AG04449 (cell line): ENCODE measurements at places on chromosomes 6 and 20.
A peak's percentile ranks its signal among the peaks of the same experiment; 100 is the strongest.

GRCh38 chr6:130628862-130629261 lies 198.3 kb upstream of the SMLR1 start:
- no peak for DNase-seq

GRCh38 chr6:158754738-158755137 lies 64.4 kb downstream of the EZR start:
- DNase-seq = no peak

DNA sequence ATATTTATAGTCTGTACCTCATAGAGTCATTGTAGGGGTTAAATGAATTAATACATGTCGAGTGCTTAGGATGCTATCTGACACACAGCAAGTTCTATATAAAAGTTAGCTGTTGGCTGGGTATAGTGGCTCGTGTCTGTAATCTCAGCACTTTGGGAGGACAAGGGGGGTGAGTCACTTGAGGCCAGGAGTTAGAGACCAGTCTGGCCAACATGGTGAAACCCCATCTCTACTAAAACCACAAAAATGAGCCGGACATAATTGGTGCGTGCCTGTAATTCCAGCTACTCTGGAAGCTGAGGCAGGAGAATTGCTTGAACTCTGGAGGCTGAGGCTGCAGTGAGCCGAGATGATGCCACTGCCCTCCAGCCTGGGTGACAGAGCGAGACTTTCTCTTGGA lies 222.9 kb downstream of the UBE3D start:
- DNase-seq = peak; percentile 55

DNA sequence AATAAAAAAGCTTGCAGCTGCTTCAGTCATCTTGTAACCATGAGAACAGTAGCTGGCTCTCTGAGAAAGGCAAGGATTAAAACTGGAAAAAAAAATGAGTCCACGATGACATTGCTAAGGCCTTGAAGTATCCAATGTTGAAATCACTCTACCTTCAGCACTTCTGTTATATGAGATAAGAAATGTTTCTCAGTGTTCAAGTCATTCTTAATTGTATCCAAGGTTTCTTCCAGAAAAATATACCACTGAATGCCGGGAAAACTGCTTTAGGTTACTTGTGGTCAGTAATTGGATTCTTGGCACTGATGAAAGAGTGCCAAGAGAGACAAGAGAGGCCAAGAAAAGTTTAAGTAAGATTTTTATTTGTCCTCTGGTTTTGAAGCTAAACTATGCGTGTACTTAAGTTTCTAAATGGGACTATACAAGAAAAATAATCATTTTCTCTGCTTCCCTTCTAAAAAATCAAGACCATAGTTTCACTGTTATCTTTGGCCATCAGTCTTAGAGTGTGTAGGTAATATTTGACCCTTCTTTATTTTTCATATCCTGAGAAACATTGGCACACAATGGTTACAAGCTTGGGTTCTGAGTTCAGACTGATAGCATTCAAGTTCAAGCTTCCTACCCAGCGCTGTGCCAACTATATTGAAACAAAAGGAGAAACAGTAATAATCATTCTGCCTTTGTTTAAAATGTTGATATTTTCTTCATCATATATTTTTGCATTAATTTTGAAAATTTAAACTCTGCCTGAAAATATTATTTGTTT lies 84.6 kb downstream of the TRDN start:
- DNase-seq = no peak

DNA sequence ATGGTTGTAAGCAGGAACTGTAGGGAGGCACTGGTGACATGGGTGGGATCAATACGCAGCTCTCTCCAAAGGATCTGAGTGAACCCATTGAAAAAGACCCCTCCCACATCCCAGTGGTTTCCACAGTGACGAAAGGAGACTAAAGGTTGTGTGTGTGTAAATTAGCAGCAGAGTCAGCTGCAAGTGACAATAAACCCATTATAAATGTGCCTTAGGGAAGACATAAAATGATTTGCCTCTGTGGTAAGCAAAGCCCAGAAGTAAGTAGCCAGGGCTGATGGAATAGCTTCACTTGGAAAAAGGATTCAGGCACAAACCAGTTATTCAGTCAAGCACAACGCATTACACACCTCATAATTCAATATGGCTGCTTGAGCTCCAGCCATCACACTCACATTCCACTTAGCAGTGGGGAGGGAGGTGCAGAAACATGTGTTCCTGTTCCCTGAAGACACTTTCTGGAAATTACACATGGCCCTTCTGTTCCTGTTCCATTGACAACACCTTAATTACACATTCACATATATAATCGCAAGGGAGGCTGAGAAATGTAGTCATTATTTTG lies 231.4 kb downstream of the PREX1 start:
- DNase-seq = no peak

DNA sequence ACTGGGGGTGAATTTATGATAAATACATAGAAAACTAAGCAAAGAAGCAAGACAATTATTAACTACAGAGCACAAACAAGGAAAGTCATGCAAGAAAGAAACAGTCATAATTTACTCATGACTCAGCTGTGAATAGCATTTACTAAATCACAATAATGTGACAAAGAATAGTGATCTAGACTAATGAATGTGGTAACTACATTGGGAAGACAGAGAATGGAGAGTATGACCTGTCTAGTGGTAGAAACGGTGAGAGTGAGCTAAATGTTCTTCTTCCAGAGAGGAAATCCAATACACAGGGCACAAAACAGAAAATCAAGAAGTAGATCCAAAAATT lies 153.5 kb upstream of the DST start:
- no peak for DNase-seq

DNA sequence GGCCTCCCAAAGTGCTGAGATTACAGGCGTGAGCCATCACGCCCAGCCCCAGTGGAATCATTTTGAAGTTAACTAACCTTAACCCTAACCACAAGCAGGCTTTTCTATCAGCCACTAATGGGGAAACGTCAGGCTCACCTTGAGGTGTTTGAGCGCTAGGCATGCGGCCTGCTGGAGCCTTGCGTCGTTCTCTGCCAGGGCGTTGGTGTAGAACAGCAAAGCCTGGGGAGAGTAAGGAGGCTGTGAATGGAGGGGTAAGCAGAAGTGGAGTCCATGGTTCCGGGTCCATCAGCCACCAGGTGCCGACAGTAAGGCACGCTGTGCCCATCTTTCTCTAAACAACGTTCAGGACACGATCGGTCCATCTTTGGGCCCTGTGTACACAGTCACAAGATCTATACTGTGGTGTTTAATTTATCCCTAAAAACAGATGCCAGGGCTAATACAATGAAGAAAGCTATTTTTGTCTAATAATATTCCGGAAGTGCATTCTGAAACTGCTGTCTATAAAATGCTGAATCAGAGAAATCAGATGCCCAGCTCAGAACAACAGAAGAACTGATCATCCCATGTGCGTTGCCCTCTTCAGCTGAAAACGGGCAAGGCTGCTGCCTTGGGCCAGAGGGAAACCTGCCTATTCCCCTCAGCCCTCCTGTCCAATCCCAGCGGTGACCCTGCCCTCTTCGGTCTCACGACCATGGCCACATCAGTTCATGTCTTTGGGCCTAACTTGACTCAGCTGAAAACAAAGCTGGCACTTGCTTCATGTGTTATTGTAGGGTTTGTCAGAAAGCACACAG lies 79.6 kb downstream of the PTPN1 start:
- DNase-seq = no peak

DNA sequence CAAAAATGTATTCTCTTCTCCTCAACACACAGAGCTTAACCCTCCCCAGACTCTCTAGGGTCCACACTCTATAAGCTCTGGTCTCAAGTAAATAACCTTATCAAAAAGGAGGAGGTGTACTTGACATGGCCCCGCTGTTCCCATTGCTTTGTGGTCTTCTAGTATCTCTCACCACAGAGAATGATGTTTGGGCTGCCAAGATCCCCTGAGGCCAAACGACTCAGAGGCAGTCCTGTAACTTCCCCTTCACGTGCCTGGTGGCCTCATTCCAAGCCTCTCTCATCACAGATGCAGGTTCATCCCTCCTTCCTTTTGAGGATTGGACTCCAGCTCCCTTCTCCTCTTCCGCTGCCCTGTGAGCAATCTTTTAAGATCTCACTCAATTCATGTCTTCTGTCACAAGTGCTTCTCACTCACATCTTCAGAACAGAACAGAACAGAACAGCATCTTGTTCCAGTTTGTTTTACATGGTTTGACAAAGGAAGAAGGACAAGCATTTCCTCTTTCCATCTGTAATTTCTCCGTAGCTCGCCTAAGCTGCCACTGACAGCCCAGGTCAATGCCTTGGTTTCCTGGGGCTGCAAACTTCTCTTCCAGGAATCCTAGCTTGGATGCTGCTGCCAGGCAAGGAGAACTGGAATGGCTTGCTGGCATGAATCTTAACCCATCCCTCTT lies 541.5 kb downstream of the CD83 start:
- no peak for DNase-seq
